T follicular helper cell (primary cell): ENCODE measurements at places on chromosomes 13 and 19.
A peak's percentile ranks its signal among the peaks of the same experiment; 100 is the strongest.

GRCh38 chr19:48661711-48662090 is 11.1 kb downstream of the NTN5 start:
- no peak for DNase-seq

- peak; percentile 33 for DNase-seq
Observed at GRCh38 chr13:21478881-21479808, 20.0 kb upstream of the ZDHHC20 start.

- DNase-seq, result no peak
Observed at GRCh38 chr19:21617740-21618339, 112.4 kb downstream of the ZNF429 start.

DNA sequence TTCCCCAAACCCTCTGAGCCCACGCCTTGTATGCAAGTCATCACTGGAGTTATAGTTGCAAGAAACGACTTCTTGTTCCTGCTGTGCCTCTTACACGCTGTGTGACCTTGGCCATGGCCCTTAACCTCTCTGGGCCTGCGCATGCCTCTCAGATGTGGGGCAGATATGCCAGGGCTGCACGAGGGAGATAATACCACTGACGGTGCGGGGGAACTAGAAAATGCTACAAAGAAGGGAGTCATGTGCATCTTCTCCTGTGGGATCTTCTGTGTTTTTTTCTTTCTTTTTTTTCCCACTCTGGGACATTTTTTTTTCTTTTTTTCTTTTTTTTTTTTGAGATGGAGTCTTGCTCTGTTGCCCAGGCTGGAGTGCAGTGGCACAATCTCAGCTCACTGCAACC is 4.3 kb upstream of the SAMD1 start:
- DNase-seq, result no peak

DNA sequence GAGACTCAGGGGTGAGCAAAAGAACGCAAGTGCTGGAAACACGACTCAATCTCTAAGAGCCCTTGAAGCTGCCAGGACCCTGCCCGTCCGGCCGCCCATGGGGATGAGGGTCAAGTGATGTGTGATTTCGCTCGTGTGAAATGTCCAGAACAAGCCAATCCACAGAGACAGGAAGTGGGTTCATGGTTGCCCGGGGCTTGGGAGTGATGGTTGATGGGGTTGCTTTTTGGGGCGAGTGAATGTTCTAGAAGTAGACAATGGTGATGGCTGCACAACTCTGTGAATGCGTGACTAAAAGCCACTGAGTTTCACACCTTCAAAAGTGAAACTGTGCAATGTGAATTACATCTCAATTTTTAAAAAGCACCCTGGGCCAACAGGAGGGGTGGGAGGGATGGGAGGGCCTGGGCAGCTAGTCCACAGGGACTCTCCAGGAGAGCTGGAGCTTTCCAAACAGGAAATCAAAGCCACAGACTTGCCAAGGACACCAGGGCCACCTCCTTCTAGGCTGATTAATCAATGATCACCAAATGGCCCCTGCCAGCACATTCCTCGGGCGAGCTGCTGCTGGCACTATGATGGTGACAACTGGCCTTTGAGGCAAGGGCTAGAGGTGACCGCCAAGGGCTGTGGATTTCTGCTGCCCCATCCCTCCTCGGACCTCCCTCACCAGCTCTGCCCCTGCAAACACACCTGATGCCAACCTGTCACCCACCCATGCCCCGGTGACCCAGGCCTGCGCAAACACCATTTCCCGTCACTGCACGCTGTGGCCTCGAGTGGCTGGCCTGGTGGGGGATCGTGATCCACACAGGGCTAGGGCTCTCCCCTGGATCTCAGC is 14.0 kb downstream of the DPP9 start:
- no peak for DNase-seq

- peak; percentile 51 for DNase-seq
Observed at GRCh38 chr19:48469289-48469881, at the start of gene CYTH2. TSS of gene CYTH2 (plus strand) at chr19:48469369. CDS start at chr19:48469508, 139 bp downstream.

DNA sequence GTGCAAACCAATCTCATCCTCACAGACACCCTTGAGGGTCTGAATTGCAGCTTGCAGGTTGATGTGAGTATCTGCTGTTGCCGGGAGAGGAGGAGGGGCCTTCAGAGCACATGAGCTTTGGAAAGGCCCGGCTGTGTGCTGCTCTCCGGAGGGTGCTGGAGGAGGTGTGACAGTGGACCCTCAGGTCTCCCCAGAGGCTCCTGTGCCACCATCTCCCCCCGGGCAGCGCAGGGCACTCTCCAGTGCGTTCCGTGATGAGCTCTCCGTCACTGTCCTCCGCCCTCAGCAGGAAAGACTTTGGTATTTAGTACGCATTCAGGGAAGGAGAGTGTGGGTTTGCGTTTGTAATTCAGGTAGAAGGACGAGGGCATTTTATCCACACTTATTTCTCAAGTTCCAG is 20.0 kb downstream of the LAMP1 start:
- no peak for DNase-seq

GRCh38 chr19:15588265-15588664 is 26.8 kb upstream of the CYP4F8 start:
- DNase-seq, result no peak

GRCh38 chr19:2330632-2331284 is 2.3 kb downstream of the SPPL2B start:
- no peak for DNase-seq

DNA sequence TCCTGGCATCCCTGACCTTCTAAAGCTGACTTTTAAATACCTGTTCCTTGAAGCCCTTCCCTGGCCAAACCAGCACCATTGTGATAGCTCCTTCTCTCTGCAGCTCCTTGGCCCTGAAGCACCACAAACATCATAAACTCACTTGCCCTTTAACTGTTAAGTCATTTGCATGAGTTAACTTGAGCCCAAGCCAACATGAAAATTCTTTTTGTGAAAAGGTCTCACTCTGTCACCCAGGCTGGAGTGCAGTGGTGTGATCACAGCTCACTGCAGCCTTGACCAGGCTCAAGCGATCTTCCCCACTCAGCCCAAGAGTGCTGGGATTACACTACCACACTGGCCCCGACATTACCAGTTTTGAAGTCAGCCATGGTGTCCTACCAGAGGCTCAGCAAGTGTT is 87.8 kb downstream of the ZIC5 start:
- no peak for DNase-seq

DNA sequence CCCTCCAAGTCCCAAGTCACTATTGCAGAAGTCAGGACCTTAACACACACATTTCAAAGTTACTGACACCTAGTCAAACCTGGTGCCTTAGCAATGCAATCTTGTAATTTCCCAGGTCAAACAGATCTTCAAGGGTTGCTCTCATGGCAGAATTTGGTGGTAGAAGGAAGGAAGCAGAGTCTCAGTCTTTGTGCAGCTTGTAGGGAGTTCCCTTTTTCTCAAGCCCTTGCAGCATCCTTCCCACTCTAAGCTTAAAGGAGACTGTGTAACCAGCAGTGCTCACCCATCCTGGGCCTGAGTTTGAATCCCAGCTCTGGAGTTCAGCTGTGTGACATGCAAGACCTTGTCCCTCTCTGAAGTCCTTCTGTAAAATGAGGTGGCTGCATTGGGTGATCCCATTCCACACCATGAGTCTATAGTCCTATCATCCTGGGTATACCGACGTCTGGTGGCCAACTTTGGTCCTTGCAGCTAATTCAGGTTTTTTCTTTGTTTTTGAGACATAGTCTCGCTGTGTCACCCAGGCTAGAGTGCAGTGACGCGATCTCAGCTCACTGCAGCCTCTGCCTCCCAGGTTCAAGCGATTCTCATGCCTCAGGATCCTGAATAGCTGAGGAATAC is 9.8 kb downstream of the SIGLEC10 start:
- DNase-seq, result no peak

- DNase-seq, result no peak
Observed at GRCh38 chr13:63625869-63626268, 2210.2 kb upstream of the PCDH20 start.

DNA sequence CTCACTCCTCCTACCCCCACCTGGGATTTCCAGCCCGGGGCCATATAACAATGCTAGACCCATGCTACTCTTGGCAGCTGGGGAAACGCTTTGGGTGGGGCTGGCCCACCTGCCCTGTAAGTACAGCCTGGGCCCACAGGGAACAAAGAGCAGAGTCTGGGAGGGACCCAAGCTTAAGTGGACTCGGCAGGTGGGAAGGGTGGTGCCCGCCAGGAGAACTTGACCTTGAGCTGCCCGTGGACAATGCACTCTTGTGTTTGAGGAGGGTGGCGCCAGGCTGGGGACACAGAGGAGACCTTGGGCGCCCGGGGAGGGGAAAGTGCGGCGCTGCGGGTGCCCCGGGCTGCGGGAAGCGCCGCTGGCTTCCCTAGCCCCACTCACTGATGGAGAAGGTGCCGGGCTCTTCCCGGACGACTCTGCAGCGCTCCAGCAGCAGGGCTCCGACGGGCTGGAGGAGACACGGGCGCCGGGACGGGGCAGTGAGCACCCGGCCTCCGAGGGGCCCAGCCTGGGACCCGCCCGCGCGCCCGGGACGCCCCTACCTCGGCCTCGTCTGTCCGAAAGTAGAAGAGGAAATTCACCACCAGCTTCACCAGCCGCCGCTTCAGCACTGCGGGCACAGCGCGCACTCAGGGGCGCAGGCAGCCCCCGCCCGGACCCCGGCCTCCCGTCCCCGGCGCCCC is 607 bp downstream of the PLEKHJ1 start:
- DNase-seq, result no peak

DNA sequence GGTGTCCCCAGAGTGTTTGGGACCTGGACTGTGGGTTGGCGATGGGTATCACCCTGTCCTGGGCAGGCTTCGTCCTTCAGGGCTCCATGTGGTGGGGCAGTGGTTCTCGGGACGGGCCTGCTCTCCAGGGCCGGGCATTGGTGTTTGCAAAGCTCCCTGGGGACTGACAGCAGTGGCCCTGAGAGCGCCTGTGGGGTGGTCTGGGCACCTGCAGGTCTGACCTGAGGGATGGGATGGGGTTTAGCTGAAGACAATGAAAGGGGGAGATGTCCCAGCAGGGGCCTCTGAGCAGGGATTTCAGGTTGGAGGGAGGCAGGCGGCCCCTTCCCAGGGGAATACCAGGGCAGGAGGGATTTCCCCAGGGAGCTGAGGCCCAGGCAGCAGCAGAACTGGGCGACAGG is 68.3 kb upstream of the MCF2L start:
- DNase-seq, result no peak

- no peak for DNase-seq
Observed at GRCh38 chr13:41811588-41812021, 149.3 kb downstream of the VWA8 start.

GRCh38 chr13:113152691-113152983 is 5.8 kb upstream of the PROZ start:
- DNase-seq, result no peak

- no peak for DNase-seq
Observed at GRCh38 chr19:9862938-9863337, 27.8 kb downstream of the PIN1 start.

- DNase-seq, result no peak
Observed at GRCh38 chr13:88217883-88218282, 546.7 kb downstream of the SLITRK5 start.

GRCh38 chr19:42184401-42184861 is 33.0 kb downstream of the DEDD2 start:
- peak; percentile 51 for DNase-seq

DNA sequence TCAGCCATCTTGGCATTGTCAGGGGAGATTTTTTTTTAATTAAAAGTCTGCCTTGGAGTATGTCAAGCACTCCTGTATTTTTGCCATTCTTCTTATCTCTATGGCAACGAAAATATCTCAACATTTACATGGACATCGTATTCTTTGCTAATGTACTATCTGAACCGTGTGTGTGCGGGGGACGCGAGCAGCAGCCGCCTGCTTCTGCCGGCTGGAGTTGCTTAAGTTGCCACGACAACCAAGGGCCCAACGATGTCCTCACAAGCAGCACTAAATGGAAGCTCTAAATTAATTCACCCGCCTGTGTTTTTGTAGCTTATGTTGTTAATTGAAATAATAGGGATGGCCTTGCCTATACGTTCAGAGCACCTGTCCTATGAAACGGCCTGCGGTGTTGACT is 309.5 kb downstream of the TEX29 start:
- DNase-seq, result no peak

GRCh38 chr13:19266979-19267378 is 85.4 kb upstream of the TUBA3C start:
- no peak for DNase-seq

GRCh38 chr13:67769987-67770341 is 539.8 kb upstream of the PCDH9 start:
- DNase-seq, result no peak

DNA sequence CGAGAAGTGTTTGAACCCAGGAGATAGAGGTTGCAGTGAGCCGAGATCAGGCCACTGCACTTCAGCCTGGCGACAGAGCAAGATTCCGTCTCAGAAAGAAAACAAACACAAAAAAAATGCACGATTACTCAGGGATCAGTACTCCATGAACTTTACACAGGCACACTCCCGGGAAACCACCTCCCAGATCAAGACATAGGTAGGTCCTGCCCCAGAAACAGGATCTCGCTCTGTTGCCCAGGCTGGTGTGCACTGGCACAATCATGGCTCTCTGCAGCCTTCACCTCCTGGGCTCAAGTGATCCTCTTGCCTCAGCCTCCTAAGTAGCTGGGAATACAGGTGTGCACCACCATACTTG is 11.2 kb downstream of the VASP start:
- DNase-seq, result no peak

- DNase-seq, result no peak
Observed at GRCh38 chr13:91904597-91904996, 506.2 kb downstream of the GPC5 start.

DNA sequence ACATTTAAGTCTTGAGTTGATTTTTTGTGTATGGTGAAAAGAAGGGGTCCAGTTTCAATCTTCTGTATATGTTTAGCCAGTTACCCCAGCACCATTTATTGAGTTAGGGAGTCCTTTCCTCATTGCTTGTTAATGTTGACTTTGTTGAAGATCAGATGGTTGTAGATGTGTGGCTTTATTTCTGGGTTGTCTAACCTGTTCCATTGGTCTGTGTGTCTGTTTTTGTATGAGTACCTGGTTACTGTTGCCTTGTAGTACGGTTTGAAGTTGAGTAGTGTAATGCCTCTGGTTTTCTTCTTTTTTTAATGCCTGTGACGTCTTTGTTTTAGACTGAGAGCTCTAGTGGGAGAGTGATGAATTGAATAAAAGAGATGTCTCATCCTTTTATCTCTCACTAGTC is 83.2 kb downstream of the NBEA start:
- DNase-seq, result no peak

GRCh38 chr13:47459512-47459911 is 541.6 kb downstream of the SUCLA2 start:
- DNase-seq, result no peak

DNA sequence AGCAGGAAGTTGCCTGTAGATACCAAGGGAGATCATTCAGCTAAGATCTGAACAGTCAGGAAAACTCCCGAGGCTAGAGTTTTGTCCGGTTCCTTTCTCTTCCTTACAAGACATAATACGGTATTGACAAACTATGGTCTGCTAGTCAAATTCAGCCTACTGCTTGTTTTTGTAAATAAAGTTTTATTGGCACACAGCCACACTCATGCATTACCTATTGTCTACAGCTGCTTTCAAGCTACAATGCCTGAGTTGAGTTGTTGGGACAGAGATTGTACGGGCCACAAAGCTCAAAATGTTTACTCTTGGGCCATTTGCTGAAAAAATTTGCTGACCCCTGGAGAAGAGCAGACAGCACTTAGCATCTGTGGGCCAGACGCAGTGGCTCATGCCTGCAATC is 2.5 kb downstream of the SLC1A6 start:
- no peak for DNase-seq

- DNase-seq, result no peak
Observed at GRCh38 chr13:91652404-91653301, 254.2 kb downstream of the GPC5 start.
